Mesenteric fat pad (tissue), 1 donor: ENCODE measurements at places on chromosomes 6 and 20. TPM values are rescaled to one million over a fixed set of nuclear protein-coding genes. Genes with fewer than 3 reads are reported as not detected.

DNA sequence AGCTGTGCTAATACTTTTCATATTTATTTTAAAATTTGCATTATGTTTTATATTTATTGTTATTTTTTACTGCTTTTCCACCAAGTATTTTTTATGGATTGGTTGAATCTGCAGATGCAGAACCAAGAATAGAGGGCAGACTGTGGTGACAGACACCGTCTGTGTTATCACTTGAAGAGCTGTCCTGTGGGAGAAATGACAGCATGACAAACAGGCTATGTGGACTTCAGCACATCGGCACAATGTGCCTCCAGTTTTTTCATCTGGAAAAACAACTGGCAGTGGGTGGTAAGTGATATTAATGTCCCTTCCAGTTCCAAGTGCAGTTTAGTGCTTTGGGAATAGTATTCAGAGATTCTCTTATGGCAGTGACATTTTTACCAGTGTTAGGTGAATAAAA is 492.9 kb downstream of the PRKN start:
- no peak for DNase-seq

- no peak for DNase-seq
These were observed 26.4 kb downstream of the HLA-F start for GRCh38 chr6:29749668-29750067.

Gene SGK2
- 14.0 TPM for total RNA-seq

Gene PRR18
- 1.0 TPM for total RNA-seq

DNA sequence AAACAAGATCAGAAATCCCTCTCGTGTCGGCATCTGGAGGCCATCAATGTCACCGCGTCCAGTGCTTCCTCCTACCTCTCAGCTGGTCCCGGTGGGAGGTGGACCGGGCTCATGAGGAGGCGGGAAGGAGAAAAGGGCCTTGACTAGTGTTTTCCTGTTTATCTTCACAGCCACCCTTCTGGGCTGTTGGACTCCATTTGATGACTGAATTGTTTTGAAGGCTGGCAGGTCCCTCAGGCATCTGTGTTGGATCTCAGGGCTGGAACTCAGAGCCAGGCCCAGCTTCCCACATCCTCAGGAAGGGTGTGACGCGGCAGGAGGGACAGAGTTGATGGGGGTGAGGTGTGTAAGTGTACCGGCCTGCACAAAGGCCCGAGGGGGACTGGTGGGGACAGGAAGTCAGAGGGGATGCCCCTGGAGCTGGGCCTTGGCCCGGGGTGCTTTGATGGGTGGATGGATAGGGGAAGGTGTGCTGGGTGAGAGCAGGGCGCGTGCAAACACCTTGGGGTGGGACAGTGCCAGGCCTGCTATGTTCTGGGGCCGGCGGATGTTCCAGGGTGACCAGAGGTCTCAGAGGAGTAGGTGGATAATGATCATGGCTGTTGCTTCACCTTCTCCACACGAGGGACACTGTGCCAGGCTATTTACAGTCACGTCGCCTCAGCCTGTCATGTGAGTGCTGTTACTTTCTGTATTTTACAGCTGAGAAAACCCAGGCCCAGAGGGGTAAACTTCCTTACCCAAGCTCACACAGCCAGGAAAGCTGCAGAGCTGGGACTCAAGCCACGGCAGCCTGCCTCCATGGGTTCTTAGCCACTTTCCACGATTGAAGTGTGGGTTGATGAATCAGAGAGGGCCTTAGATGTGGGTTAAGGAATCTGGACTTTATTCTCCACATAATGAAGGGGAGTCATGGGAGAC is 17.9 kb upstream of the CHMP4B start:
- DNase-seq, result no peak

DNA sequence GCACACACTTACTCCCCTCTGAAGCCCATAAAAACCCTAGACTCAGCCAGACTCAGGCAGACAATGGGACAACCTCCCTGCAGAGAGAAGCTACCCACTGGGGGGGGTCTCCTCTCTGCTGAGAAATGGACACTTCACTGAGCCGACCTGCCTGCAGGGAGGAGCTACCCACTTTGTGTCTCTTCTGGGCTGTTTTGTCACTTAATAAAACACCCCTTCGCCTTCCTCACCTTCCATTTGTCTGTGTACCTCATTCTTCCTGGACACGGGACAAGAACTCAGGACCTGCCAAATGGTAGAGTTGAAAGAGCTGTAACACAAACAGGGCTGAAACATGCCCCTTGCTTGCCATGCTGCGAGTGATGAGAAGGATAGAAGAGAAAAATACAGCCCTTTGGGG is 151.7 kb upstream of the HDDC2 start:
- no peak for DNase-seq

- no peak for DNase-seq
These were observed 267.7 kb downstream of the HAO1 start for GRCh38 chr20:7672571-7672970.

Gene CASS4
- total RNA-seq, result 3.1 TPM

Gene FAM120B
- total RNA-seq, result 27.8 TPM

GRCh38 chr6:13256266-13257001 is 71.9 kb downstream of the TBC1D7 start:
- DNase-seq, result no peak

DNA sequence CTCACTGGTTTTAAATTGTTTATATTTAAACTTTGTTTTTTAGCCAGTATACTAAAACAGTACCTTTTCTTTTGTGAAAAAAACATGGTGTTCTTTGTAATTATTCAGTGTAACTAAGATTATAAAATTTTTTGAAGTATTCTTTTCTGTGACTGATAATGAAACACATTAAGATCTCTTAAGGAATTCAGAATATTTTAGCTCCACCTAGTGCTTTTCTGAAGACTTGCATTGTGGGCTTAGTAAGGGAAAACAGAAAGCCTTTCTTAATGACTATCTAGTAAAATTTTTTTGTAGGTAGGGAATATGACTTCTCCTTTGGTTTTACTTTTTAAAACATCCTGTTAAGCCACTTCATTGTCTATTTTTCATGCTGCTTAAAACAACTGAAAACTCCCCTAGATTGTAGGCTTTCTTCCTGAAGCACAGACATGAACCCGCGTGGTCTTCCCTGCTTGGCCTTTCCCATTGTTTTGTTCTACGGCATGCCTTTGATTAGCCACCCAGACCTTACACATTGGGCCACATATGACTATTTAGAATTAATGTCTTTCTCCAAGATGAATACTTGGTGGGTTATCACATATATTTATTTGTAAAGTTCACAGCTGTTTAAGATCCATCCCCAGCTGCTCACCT is 72.1 kb downstream of the AFDN start:
- DNase-seq, result no peak

GRCh38 chr6:24131751-24132150 is 5.7 kb downstream of the NRSN1 start:
- DNase-seq, result no peak

- DNase-seq, result no peak
These were observed 2.7 kb upstream of the RBM24 start for GRCh38 chr6:17278289-17279063.

DNA sequence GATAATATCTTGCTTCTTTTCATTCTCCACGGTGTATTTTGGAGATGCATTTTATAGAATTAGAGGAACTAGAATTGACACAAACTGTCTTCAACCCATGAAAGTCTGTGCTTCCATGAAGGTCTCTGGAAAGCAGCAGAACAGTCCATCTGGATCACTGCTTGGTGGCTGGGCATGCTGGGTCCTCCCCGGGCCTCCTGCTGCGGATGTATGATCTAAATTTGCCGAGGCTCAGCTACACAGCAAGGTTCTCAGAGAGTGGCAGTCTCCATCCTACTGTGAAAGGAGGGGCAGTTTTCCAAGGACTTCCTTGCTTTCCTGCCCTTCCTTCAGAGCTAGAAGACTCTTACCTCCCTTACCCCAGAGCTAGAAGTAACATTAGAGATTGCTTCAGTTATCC is 15.1 kb downstream of the PKIG start:
- DNase-seq, result no peak

Gene SMLR1
- total RNA-seq, result not detected

DNA sequence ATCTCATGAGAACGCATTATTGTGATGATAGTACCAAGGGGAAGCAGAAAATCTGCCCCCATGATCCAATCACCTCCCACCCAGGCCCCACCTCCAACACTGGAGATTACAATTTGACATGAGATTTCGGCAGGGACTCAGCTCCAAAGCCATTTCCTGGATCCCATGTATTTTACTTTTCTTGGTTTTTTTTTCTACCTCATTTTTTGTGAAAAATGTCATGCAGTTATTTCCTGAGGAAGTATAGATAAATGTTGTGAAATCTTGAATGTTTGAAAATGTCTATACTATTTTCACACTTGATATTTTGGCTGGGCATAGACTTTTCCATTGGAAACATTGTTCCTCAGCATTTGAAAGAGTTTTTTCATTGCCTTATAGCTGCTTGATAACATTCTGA is 9.1 kb upstream of the BRPF3 start:
- DNase-seq, result no peak

GRCh38 chr6:111731456-111732195 is 125.9 kb upstream of the TRAF3IP2 start:
- DNase-seq, result no peak

DNA sequence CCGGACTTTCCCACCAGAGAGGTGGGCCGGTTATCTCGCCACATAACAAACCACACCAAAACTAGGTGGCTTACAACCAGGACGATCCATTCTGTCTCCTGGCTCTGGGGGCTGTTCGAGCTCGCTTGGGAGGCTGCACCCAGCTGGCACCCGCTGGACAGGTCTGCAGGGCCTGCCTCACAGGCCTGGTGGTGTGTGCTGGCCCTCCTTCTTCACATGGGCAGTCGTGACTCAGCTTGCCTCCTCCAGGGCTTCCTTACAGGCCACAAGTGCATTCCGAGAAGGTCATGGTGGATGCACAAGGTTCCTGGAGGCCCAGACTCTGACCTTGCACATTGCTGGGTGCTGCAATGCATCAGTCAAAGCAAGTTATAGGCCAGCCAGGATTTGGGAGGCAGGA is 34.2 kb downstream of the FOXF2 start:
- peak; percentile 75 for DNase-seq

GRCh38 chr6:135971351-135971750 is 119.8 kb downstream of the PDE7B start:
- no peak for DNase-seq

- peak; percentile 91 for DNase-seq
These were observed 17.4 kb upstream of the TBC1D22B start for GRCh38 chr6:37239950-37240713.

DNA sequence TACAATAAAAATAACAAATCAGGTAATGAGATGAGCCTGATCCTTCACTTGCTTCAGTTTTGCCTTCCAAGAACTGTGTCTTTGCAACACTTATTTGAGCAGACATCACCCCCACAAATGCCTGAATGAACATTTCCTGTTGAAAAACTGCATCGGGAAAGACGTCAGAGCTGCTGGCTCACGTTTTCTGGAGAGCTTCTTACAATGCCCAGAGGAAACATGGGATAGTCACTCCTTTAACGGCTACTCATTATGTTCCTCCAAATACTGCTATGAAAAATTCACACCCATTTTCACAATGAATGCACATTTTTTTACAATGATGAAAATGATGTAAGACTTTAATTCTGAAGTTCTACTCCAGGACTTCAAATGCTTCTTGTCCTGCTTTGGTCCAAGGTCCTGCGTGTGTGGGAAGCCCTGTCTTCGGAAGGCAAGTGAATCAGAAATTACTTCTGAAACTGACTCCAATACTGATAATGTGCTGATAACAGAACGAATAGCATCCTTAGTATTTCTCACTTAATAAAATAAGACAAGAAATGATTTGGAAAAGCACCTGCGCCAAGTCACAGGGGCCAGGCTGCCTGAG is 238.0 kb downstream of the ANKRD60 start:
- DNase-seq, result no peak

DNA sequence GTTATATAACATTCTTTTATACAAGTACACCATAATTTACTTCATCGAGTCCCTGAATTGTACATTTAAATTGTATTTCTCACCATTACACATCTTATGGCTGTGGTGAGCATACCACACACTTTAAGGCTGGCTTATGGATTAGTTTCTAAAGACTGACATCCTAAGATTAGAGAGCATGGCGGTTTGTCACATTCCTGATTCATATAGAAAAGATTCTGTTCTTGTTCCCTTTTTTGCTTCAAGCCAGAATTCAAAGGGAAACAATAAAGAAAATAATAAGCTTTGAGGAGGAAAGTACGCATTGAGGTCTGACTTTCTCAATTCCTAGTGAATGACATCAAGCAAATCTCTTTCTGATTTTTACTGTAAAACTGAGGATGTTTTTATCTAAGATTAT is 2.5 kb downstream of the BTN1A1 start:
- DNase-seq, result no peak

Gene AGER
- 5.7 TPM for total RNA-seq

DNA sequence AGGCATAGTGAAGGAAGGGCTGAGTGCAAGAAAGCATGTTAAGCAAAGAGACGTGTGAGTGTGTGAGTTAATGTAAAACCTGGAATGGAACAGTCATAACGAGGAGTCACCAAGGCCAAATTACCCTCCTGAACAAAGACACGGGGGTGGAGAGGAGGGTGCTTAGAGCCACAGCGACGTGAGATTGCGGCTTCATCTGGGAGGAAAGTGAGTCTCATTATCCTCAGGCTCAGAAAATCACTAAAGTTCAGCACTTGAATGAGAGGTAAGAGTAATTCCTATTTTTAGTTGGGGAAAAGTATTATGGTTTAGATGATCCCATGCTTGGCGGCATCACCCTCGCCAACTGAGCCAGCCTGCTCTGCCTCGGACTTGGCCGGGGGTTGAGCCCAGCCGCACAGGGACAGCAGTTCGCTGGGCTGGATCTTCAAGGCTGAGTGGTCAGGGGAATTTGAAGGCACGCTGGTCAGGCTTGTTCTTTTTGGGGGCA is 136.6 kb downstream of the DTNBP1 start:
- DNase-seq, result peak; percentile 39

Gene COL19A1
- total RNA-seq, result not detected

DNA sequence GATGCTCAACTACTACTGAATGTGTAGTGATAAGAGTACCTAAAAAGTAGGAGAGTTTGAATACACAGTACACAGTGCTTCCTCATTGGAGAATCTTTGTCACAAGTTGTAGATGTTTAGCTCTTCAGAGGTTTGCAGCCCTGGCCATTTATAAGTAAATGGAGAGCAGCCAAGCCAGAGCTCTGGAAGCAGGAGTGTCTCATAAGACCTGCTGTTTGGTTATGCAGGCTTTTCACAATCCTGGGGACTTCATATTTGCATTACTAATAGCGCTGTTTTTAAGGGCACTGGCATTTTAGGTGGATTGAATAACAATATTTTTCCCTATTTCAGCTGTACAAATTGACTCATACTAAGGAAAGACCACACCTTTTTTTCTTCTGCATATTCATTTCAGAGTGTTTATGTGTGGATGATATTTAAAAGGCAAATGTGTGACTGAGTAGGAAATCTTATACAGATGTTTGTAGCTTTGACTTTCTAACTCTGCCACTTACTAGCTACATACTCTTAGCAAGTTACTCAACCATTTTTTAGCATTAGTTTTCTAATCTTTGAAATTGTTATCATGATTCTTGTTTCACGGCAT is 730.5 kb upstream of the MAP3K7 start:
- DNase-seq, result no peak

DNA sequence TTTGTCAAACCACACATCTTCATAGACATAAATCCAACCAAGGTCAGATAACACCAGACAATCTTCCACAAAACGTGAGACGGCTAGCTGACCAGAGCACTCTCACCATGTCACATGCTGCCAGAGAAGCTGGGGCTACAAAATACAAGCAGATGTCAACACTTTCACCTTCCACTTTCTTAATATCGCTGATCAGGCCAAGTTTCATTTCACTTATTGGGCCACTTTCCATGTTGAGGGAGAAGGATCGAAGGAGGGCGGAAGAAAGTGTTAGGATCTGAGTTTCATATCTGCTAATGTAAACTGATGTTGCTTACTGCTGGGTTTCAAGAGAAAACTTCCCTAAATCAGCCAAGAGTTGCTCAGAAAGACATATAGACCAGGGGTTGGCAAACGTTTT is 177.0 kb upstream of the PRDM1 start:
- no peak for DNase-seq
